SW 1271 (cell line): ENCODE measurements at places on chromosomes 5 and 9.

DNA sequence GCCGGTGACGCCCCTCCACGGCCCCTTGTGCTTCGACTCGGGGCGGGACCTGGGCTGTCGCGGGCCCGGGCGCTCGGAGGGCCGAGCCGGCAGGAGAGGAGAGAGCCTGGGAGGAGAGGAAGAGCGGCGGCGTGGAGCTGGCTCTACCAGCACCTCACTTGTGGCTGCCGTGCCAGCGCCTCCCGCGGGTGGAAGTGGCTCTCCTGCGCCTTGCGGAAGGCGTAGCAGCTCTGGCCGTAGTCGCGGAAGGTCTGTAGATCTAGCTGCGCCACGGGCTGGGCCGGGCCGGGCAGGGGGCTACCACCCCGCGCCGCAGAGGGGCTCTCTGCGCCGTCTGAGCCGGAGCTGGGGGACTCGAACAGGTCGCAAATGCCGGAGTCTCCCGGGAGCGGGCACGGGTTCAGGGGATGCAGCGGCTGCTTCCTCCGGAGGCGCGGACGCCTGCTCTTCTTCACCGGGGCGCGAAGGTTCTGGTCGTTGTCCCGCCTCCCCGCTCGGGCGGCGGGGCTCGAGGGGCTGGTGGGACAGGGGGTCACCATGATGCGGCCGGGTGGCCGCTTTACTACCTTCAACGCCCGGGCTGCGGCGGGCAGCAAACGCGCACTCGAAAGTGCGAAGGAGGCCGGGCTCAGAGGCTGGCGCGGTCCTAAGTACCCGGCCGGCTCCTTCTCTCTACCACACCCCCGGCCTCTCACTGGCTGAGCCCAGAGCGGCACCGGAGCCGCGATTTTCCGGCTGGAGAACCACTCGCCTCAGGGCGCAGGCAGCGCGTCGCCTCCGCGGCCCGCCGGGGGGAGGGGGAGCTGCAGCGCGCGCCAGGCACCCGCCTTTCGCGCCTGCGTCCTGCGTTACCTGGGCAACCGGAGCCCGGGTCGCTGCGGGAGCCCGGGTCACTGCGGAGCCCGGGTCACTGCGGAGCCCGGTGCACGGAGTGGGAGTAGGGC, at the start of gene CCNO:
Gene CCNO (minus strand): TSS at position 624 of the 944 bp plus-strand sequence. CDS start 85 bp downstream, at position 539.
- DNase-seq: peak; percentile 78

DNA sequence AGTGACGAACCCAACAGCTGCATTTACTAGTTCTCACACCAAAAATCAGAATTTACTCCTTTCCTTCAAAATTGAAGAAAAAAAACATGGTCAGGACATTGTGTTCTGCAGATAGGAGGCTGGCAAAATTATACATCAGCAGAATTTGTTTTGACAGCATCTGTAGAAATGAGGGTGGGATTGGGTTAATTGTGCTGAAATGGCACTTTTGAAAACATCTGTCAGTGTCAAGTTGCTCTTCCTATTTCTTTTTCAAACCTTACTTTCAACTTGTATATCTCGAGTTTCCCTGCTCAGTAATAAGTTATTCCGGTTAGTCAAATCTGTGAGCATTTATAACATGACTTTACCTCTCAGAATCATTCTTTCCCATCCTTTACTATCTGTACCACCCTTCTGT, 19.8 kb downstream of the WDR36 start:
- DNase-seq: no peak

GRCh38 chr9:112288029-112288428, 45.4 kb downstream of the PTBP3 start:
- no peak for DNase-seq

- no peak for DNase-seq
These were observed 50.2 kb downstream of the PLPP1 start for GRCh38 chr5:55484531-55484930.

DNA sequence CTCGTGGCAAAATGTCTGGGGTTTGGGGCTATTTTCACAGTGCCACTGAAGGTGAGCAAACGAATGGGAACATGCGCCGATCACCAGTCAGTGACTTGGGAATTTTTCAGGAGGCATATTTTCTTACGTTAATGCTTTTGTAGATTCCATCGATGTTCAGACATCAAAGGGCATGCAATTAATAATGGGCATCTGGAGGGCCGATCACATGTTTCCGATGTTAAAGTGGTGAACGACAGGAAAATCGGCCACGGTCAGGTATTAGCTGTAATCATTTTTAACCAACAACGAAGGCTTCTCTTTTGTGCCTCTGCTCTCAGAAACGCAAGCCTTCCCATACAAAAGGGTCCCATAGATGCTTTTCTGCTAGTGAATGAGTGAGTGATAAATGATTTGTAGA, 155.0 kb upstream of the PITX1 start:
- no peak for DNase-seq

DNA sequence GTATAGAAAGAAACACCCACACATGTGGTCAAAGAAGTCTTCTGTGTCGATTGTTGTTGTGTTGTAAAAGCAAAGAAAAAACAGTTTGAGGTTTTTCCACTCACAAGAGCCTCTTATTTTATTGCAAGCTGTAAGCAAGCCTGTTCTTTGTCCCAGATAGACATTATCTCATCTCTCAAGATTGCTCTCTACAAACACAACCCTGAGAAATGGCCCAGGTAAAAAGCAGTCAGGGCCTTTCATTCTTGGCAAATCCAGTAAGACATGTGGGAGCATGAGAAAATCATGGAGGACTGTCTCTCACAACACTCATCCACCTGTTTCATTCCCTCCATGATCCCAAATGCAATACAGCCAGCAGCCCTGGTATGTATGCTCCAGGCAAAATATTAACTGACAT, 286.6 kb upstream of the POU5F2 start:
- no peak for DNase-seq

- no peak for DNase-seq
These were observed 867.7 kb downstream of the NR2F1-AS1 start for GRCh38 chr5:92713335-92713743.

DNA sequence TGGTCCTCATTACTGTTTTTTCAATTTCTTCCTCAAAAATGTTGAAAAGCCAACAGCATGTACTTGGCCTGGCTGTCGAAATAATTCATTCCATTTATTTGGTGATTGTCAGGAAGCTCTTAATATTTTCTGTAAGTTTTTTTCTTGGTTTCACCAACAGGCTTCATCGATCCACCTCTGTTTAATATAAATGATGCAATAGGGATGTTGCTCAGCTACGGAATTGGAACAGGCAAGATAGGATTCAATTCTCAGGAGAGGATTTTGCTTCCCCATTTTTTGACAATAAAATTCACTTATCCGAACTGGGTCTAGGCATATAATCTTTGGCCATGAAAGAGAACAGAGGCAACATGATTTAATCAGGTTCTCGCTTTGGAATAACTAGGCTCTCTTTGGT, 30.8 kb downstream of the C5 start:
- no peak for DNase-seq

GRCh38 chr9:78149702-78150291, 86.1 kb upstream of the CEP78 start:
- DNase-seq: no peak

GRCh38 chr5:74636552-74636951, 4.0 kb downstream of the ENC1 start:
- no peak for DNase-seq

GRCh38 chr5:170427672-170428236, 38.6 kb upstream of the KCNMB1 start:
- DNase-seq: no peak

GRCh38 chr9:133050781-133051180, 11.0 kb upstream of the CEL start:
- no peak for DNase-seq

GRCh38 chr5:73974871-73975360, 348.9 kb downstream of the ARHGEF28 start:
- DNase-seq: no peak

DNA sequence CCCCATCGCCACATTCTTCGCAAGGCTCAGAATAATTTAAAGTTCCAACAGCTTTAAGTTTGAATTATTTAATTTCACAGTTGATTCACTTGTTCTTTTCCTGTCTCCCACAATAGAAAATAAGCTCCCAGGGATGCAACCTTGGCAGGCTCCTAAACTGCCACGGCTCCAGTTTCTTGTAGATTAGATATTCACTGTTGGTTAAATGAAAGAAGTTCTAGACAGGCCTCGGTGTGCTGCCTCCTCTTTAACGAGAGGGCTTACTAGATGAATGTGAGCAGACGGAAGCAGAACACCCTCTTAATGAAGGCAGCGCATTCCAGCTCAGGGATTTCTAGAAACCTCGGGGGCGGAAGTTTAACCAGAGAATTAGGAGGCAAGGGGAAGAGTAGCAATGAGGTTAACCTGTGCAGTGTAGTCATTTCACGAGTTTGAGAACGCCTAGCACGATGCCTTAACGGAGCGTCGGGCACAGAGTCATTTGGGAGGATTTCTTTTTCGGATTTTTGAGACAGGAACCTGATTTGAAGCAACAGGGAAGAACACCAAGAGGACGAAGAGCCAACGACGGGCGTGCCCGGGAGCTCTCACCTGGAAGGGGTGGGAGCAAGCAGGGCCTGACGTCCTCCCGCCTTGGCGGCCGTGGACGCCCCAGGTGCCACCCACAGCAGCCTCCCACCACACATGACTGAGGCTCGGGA, 637 bp upstream of the SMC5 start:
- no peak for DNase-seq

DNA sequence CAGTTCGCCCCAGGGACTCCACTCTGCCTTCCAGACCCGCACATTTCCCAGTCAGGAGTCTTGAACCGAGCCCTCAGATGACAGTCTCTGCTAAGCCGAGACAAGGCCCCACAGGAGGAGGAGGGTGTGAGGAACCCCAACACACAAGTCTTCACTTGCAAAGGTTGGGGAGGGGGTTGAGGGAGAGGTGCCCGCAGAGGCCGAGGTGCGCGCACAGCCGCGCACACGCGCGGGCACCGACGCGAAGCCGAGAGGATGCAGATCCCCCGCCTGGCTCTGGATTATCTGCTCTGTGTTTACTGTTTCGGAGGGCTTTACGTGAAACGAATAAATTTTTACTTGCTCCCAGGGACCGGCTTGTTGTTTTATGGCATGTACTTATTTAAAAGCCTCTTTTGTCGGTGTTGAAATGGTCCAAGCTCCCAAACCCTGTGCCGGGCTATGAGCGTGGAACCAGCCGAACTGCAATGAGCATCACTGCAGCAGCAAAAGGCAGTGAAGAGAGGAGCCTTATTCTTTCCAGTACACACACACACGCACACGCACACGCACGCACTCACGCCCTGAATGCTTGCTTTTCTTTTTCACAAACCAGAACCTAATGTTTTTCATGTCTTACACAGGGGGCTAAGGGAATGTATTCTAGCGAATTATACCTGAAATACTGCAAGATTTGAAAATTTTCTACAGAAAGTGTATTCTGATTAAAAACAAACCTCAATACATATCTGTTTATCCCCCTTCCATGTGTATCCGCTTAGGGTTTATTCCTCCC, 297.7 kb downstream of the PARP8 start:
- no peak for DNase-seq

DNA sequence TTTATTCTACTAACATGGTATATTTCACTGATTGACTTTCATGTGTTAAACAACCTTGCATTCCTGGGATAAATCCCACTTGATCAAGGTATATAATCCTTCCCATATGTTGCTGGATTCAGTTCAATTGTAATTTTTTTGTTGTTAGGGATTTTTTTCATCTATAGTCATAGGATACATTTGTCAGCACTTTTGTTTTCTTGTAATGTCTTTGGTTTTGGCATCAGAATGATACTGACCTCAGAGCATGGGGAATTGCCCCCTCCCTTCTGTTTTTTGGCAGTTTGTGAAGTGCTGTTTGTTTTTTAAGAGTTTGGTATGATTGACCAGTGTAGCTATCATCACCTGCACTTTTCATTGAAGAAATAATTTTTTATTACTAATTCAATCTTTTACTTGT, 176.8 kb upstream of the RASEF start:
- no peak for DNase-seq

GRCh38 chr5:36949593-36949992, 73.0 kb downstream of the NIPBL start:
- no peak for DNase-seq

DNA sequence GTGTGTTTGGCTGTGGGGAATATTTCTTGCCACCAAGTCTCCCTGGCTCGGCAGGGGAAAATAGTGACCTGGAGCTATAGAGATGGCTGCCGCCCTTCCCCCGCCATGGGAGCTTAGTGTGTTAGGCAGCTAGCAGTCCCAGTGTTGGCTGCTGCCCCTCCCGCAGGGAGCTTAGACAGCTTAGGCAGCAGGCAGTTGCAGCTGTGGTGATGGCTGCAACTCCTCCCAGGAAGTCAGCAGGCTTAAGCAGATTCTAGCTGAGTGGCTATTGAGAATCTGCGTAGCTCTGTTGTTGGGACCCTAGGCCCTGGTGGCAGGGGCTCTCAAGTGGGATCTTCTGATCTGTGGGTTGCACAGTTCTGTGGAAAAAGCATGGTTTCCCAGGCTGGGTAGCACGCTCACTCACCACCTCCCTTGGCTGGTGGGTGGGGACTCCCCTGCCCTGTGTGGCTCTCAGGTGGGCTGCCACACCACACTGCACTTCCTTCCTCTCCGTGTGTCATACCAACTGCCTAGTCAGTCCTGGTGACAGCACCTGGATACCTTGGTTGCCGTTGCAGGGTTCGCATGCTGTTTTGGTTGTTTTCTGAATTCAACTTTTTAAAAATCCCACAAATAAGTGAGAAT, 9.3 kb downstream of the OR1N2 start:
- no peak for DNase-seq

DNA sequence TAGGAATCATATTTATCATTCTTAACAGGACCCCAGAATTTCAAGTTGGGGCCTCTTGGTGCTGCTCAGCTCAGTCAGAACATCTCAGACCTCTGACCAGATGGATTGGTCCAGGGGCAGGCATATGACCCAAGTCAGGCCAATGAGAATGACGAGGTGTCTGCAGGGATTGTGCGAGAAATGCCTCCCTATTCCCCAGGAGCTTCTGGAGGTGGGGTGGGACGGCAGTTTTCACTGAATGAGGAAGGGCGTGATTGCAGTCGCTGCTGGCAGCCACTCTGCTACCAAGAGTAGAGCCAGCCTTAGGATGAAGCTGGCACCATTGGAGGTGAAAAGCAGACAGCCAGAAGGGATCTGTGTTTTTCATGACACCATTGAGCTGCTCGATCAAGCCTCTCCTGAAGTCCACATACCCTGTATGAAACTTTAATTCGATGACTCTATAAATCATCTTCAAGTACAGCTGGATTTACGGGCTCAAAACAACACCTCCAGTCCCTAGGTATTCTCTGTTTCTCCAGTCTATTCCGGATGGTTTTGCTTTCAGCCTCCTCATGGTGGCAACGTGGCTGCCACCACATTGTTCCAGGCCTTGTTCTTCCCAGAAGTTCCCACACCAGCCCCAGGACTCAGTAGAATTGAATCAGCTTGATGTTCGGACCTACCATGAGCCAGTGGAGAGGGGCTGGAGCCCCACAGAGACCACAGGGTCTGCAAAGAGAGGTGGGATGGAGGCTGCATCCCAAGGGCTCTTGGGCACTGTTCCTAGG, 70.2 kb upstream of the ADAMTS2 start:
- DNase-seq: no peak

GRCh38 chr9:100602342-100602801, 24.5 kb downstream of the CAVIN4 start:
- DNase-seq: peak; percentile 12

- DNase-seq: no peak
These were observed 211.3 kb downstream of the DCP2 start for GRCh38 chr5:113187906-113188305.

- no peak for DNase-seq
These were observed 34.6 kb upstream of the PTCH1 start for GRCh38 chr9:95551406-95551805.

- no peak for DNase-seq
These were observed 98.3 kb upstream of the BOD1 start for GRCh38 chr5:173714551-173715428.
